ENCODE measurements at places on chromosomes 3 and 15.

GRCh38 chr15:50137330-50137761 is 18.3 kb upstream of the ATP8B4 start:
- no peak overlapping the region for H3K27ac ChIP-seq
- H3K4me1 ChIP-seq = peaks cover 9% of the 10 kb centered on the region
- H3K36me3 ChIP-seq = no peaks in the 10 kb centered on the region
- no peak overlapping the region for H3K4me3 ChIP-seq
- H3K27me3 ChIP-seq = no peaks in the 10 kb centered on the region
- DNase-seq = no peak

DNA sequence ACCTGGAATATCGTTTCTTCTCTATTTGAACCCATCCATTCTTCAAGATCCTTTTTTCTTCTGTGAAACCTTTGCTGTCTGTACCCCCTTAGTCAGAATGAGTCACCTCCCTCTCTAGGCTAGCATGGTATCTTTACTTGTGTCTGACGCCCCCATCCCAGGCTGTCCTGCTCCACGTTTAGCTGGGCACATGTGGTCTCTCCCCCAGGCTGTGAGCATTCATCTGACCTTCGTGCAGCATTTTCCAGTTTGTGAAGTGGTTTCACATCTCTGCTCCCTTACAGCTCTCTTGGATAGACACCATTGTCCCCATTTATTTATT is 14.3 kb upstream of the TLE3 start:
- no peaks in the 10 kb centered on the region for H3K27me3 ChIP-seq
- DNase-seq = no peak
- H3K4me1 ChIP-seq = peaks cover 11% of the 10 kb centered on the region
- H3K4me3 ChIP-seq = no peak overlapping the region
- H3K36me3 ChIP-seq = no peaks in the 10 kb centered on the region
- peak overlapping the region; percentile 81 for H3K27ac ChIP-seq

- H3K36me3 ChIP-seq = no peaks in the 10 kb centered on the region
- peak overlapping the region; percentile 8 for H3K27ac ChIP-seq
- no peak overlapping the region for H3K4me3 ChIP-seq
- H3K27me3 ChIP-seq = peaks cover 10% of the 10 kb centered on the region
- H3K4me1 ChIP-seq = peaks cover 6% of the 10 kb centered on the region
- no peak for DNase-seq
Observed at GRCh38 chr3:111541391-111541790, 606 bp upstream of the CD96 start.

DNA sequence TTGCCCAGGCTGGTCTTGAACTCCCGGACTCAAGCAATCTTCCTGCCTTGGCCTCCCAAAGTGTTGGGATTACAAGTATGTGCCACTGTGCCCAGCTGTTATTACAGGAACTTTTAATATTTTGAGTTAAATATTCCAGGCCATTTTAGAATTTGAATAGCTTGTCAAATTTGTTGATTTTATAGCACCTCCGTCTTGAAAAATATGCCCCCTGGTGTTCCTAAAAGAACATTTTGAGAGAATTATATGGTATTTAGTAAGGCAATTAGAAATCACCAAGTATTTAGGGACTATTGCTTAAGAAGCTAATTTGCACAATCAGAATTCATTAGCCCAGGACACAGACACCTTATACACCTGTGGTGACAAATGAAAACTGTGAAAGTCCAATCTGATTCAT is 23.7 kb downstream of the PDE8A start:
- H3K27me3 ChIP-seq = no peaks in the 10 kb centered on the region
- H3K4me1 ChIP-seq = peaks cover 51% of the 10 kb centered on the region
- no peak for DNase-seq
- no peak overlapping the region for H3K4me3 ChIP-seq
- H3K27ac ChIP-seq = no peak overlapping the region

GRCh38 chr3:35965908-35966307 is 326.6 kb downstream of the ARPP21 start:
- no peak overlapping the region for H3K27ac ChIP-seq
- H3K4me3 ChIP-seq = no peak overlapping the region

DNA sequence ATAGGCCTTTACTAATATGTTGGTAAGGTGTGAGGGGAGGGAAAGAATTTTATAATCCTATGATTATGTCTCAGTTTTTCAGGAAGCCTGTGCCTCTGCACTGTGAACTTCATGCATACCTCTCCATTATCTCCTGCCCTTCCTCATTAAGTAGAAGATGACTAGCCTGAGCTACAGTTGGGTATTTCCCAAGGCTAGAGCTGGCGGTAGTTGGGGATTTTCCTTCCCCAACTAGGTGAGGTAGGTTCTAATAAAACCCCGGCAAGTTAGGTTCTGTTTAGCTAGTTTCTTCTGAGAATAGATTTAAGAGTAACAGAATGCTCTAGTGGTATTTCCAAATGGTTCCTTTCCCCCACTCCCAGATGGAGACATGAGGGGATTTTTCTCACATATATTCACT is 414.5 kb downstream of the GRM7 start:
- H3K27me3 ChIP-seq = no peaks in the 10 kb centered on the region
- H3K4me1 ChIP-seq = no peaks in the 10 kb centered on the region
- H3K4me3 ChIP-seq = no peak overlapping the region
- H3K36me3 ChIP-seq = no peaks in the 10 kb centered on the region
- no peak overlapping the region for H3K27ac ChIP-seq
- no peak for DNase-seq

DNA sequence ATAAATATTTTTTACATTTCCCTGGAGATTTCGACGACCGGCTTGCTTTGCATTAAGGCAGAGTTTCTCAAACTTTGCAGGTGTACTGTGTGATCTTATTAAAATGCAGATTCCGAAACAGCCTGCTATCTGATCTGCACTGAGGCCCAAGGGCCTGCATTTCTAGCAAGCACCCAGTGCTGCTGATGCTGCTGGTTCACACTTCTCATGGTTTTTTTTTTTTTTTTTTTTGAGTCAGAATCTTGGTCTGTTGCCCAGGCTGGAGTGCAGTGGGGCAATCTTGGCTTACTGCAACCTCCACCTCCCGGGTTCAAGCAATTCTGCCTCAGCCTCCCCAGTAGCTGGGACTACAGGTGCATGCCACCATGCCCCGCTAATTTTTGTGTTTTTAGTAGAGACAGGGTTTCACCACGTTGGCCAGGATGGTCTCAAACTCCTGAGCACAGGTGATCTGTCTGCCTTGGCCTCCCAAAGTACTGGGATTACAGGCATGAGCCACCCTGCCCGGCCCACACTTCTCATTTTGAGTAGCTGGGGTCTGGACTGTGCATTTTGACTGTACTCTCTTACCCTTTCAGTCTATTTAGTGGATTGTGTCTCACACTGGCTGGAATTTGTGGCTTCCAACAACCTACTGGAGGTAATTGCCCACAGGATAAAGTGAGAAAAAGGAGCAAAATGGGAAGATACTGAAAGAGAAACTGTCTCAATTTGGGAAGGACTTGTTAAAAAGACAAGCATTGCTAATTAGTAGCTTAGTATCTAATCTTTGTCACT is 94.1 kb downstream of the ITPR1 start:
- no peak for DNase-seq
- no peak overlapping the region for H3K27ac ChIP-seq
- no peak overlapping the region for H3K4me3 ChIP-seq
- no peaks in the 10 kb centered on the region for H3K27me3 ChIP-seq
- H3K36me3 ChIP-seq = no peaks in the 10 kb centered on the region

All from esophagus squamous epithelium (tissue), 5 donors.